Fibroblast of skin of left biceps (primary cell): ENCODE measurements at places on chromosomes 13 and 19.
A peak's percentile ranks its signal among the peaks of the same experiment; 100 is the strongest.

DNA sequence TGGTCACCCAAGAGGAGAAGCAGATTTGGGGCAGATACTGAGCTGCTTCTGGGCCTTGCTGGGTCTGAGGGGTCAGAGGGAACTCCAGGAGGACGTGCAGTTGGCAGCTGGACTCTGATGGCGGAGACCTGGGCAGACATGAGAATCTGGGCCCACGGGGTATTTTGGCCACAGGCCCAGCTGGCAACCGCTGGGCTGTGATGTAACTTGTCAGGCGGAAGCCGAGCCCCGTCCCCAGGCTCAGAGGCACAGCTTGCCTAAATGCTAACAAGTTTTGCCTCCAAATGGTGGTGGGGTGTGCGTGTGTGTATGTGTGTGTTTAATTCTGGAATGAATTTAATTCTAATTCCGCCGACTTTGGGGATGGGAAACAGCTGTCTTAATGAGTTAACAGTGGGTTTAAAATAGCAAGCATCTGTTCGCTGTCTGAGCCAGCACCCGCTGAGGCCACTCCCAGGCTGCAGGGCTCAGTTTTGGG, 11.6 kb downstream of the ZNRF4 start:
- DNase-seq, result no peak

GRCh38 chr13:114009590-114010400, 35.9 kb upstream of the C13orf46 start:
- no peak for DNase-seq

DNA sequence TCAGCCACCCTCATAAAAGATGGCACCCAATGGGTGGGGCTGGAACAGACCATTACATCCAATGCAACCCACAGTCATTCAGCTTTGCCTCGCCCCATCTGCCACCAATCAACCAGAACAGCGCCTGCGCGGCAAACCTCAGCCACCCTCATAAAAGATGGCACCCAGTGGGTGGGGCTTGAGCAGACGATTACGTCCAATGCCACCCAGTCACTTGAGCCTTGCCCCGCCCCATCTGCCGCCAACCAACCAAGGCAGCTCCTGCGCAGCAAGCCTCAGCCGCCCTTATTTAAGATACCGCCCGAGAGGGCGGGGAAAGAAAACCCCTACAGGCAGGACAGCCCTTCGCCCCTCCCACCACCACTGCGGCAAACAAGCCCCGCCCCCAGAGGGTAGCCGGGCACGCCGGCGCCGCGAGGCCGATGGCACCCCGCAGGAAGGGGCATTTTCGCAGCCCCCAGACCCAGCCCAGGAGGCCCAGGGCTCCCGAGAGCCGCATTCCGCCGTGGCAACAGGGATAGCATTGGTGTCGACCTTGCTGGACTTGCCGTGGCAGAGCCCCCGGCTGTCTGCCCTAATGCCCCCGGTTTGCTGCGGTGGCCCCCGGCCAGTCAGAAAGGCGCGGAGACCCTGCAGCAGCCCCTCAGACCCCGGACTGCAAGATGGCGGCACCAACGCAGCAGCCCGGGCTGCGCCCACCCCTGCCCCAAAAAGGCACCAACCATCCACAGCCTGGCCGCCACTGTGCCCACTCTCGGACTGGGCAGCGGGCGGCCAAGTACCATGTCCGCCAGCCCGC, 675 bp downstream of the PEG3 start:
- DNase-seq, result no peak

DNA sequence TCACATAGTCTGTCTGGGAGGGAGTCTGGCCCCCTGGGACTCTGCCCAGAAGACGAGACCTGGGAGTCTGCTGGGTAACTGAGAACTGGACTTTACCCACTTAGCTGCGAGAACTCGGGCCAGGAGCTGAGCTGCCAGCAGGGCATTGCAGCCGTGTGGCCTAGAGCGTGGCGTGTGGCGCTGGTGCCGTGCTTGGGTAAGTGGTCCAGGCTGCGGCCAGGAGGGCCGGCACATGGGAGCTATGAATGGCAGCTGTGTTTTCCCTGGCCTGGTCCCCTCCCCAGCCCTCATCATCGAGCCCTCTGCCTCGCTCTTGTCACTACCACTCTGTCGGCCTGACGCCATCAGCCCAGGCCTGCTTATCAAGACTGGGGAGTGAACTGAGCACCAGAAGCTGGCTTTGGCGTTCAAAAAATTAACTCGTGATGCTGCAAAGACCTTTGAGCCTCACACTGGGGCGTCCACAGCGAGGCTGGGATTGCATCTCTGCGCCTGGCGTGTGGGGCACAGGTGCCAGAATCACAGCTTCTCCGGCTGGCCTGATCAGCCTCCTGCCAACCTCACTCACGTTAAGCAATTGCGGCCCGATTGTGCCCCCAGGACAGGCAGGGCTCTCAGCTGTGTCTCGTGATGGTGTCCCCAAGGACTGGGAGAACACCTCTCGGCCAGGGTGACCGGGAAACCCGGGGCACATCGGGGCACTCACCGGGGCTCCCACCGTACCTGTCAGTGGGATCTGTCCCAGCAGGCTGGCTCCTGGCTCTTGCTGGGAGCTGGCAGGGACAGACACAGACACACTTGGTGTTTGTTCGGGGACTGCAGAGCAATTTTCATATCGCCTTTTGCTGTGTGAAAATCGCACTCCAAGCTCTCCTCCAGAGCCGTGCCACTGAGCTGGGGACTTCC, 85.9 kb downstream of the KDM4B start:
- DNase-seq, result no peak

DNA sequence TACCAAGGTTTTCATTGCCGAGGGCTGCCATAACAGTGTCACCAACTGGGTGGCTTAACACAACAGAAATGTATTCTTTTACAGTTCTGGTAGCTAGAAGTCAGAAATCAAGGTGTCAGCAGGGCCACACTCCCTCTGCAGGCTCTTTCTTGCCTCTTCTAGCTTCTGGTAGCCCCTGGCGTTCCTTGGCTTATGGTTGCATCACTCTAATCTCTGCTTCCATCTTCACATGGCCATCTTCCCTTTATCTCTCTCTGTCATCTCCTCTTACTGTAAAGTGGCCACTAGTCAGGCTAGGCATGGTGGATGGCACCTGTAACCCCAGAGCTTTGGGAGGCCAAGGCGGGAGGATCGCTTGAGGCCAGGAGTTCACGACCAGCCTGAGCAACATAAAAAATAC, 38.0 kb upstream of the MRI1 start:
- DNase-seq, result no peak

DNA sequence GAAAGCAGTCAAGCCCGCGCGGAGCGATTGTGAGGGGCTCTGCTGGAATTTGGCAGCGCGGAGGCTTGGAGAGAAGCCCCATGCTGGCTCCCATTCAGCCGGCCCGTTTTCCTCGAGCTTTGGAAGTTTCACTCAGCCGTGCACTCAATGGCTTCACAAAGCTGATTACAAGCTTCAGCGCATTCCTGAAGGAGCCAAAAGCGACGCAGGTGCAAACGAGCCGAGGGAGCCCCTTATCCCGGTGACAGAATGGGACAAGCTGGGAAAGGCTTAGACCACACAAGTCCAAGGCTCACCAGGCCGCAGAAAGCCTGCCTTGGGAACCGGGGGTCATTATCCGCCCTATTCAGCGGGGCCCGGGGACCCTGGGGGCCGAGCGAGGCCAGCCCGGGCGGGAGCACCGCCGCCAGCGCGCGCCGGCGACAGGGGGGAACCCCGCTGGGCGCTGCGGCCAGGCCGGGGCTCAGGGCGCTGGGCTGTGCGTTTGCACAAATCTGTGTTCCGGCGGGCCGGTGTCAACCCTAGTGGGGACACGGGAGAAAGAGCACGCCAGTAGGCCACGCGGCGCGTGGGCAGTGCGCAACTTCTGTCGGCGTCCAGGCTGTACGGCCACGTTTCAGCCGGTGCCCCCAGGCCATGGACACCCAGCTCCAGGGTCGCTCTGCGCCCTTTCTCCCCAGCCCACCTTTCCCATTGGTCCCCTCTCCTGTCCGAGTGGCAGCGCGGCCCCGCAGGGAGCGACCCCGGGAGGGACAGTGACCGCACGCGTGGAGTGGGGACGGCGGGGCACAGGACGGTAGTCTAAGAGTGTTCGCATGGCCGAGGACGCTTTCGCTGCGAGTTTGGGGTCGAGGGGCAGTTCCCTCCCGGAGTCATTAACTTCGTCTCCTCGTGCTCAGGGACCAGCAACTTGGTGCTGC, 37.3 kb downstream of the SOX1 start:
- no peak for DNase-seq

DNA sequence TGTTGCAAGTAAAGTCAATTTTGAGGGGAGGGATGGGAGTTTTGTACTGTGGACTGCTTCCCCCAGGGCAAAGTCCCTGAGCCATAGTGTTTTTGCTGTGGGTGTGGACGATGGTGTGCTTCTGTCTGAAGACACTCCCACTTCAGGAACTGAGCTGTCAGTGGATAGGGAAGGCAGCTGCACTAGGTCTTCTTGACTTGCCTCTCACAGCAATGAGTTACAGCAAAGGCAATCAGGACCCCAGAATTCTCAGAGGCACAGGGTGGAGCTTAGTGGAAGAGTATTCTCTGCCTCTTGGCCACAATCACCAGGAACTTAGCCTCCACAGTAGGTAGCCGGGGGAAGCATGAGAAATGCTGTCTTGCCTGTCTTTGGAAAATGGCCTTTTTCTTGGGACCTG, 1416.6 kb upstream of the MIR17HG start:
- no peak for DNase-seq

GRCh38 chr19:51887522-51888498, at the start of gene ZNF577:
Gene ZNF577, minus strand, starts transcription at chr19:51887951. Its CDS starts 7,569 bp downstream, at chr19:51880382.
- DNase-seq, result peak; percentile 82

GRCh38 chr13:110327051-110327721, 20.1 kb downstream of the COL4A2 start:
- DNase-seq, result peak; percentile 82

GRCh38 chr13:30561511-30561910, 56.2 kb upstream of the USPL1 start:
- DNase-seq, result no peak
